GM23338 (cell line): ENCODE measurements at places on chromosomes 3 and 15. TPM values are rescaled to one million over a fixed set of nuclear protein-coding genes. Genes with fewer than 3 reads are reported as not detected.

DNA sequence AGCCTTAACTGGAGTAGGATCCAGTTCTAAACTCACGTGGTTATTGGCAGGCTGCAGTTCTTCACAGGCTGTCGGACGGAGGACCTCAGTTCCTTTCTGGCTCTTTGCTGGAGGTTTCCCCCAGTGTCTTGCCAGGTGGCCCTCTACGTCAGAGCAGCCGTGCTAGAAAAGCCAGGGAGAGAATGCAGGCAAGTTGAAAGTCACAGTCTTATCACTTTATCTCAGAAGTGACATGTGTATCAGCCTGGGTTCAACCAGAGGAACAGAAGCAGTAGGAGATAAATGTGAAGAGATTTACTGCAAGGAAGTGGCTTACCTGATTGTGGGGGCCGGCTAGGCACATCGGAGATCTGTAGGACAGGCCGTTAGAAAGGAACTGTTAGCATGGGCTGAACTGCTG is 125.3 kb upstream of the BNIP2 start:
- peaks cover 18% of the 10 kb centered on the region; the same call in 1 of the 2 replicates for H3K4me1 ChIP-seq
- H3K27me3 ChIP-seq: no peaks in the 10 kb centered on the region
- no peak for DNase-seq
- no peak overlapping the region for H3K4me3 ChIP-seq

DNA sequence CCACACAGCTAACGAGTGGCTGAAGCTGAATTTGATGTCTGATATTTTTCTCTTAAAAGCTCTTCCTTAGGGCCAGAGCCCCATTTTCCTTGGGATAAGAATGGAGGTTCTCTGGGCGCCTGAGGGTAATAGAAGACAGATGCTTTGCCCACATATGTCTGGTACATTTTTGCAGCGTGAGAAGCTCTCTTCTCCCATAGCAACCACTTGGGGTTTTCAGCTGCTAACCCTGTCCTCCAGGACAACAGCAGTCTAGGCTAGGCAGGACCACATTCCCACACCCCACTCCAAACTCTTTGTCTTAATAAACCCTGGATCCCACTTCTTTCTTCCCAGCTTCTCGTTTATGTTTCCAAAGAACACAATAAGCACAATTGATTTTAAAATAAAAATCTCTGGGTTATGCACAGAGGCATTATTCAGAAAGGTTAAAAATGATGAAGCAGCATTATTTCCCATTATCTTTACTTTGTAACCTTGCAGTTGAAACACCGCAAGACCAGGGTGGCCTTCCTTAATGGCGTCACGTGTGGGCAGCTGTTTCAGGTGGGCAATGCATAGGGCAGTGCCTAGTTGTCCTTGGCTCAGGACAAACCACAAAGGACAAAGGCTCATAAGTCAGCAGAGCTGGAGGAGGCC is 56.5 kb upstream of the NTRK3 start:
- no peak overlapping the region for H3K4me3 ChIP-seq
- no peaks in the 10 kb centered on the region for H3K27me3 ChIP-seq
- no peak overlapping the region for H3K27ac ChIP-seq
- no peaks in the 10 kb centered on the region for H3K4me1 ChIP-seq
- no peak for DNase-seq
- no peaks in the 10 kb centered on the region for H3K36me3 ChIP-seq

- no peak overlapping the region for H3K4me3 ChIP-seq
- no peaks in the 10 kb centered on the region; the same call in none of the 2 replicates for H3K36me3 ChIP-seq
Observed at GRCh38 chr3:6709178-6709577, 151.7 kb upstream of the GRM7 start.

- no peaks in the 10 kb centered on the region for H3K36me3 ChIP-seq
- peaks cover 33% of the 10 kb centered on the region for H3K27me3 ChIP-seq
- no peaks in the 10 kb centered on the region for H3K4me1 ChIP-seq
- H3K27ac ChIP-seq: no peak overlapping the region
- H3K4me3 ChIP-seq: peak overlapping the region; percentile 46; the same call in 1 of the 2 replicates
Observed at GRCh38 chr3:13655061-13655913, 106.4 kb downstream of the FBLN2 start.

DNA sequence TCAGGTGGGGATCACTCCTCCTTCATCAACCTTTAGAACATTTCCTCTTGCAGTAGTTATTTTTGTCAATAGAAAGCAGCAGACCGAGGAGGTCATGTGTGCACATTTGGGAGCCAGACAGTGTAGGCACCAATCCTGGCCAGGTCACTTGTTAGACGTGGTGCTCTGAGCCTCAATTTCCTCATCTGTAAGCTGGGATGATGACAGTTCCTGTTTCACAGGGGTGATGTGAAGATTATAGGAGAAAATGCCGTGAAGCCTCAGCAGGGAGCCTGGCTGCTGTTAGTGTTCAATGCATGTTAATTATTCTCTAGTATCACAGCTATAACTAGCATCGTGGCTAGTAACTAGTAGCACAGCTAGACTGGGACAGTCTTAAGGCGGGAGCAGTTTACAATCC is 64.7 kb downstream of the ATP2B2 start:
- no peak overlapping the region for H3K27ac ChIP-seq
- no peaks in the 10 kb centered on the region; the same call in 1 of the 2 replicates for H3K4me1 ChIP-seq
- no peak overlapping the region for H3K4me3 ChIP-seq
- H3K27me3 ChIP-seq: no peaks in the 10 kb centered on the region

DNA sequence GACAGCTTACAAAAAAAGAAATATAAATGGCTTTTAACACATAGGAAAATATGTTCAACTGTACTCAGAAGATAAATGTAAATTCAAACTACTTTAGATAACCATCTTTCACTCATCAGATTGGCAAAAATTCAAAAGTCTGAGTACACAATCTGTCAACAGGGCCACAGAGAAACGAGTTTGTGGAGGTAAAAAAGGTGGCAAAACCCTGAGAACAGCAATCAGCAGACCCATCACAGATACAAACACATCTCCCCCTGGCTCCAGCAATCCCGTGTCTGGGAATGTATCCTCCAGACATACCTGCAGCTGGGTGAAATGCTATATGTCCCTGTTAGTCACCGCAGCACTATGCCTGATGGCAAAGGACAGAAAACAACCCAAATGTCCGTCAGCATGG is 149.5 kb downstream of the OSBPL10 start:
- no peak overlapping the region for H3K4me3 ChIP-seq
- no peak overlapping the region for H3K27ac ChIP-seq
- H3K36me3 ChIP-seq: no peaks in the 10 kb centered on the region
- peaks cover 30% of the 10 kb centered on the region for H3K4me1 ChIP-seq

DNA sequence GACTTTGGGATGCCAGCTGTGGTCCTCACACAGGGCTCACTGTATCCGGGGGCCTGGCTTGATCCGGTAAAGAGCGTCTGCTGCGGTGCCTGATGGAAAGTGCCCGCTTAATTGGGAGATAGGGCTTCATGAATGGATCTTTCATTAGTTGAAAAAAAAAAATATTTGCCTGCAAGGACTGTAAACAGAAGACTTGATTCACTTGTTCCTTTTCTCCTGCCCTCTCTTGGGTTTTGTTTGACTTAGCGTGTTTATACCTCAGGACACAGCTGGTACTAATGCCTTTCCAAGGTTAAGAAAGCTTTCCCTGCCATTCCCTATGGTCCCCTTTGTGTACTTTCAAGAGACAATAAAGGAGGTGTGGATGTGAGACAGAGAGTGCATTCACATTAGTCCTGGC is 493.3 kb downstream of the LPP start:
- no peaks in the 10 kb centered on the region for H3K4me1 ChIP-seq
- no peak for DNase-seq
- H3K36me3 ChIP-seq: no peaks in the 10 kb centered on the region
- H3K4me3 ChIP-seq: no peak overlapping the region
- no peak overlapping the region for H3K27ac ChIP-seq

DNA sequence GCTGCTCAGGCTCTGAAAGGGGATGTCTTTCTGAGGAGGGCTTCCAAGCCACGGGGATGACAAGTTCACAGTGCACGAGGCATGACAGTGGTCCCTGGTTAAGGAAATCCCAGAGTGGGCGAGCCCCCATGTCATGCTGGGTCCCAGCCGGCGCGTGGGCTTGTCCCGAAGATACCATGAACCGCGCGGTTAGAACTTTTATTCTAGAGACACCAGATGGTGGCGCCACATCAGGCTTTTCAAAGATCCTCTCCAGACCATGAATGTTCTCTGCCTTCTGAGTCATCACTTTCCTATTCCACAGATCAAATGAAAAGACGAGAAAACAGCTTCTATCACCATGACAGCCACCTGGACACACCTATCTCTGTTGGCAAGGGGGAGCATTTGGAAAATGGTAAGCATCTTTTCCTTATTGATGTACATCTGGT is 227.8 kb upstream of the LYSMD4 start:
- no peaks in the 10 kb centered on the region for H3K4me1 ChIP-seq
- no peaks in the 10 kb centered on the region for H3K27me3 ChIP-seq
- H3K27ac ChIP-seq: no peak overlapping the region
- DNase-seq: peak; percentile 79

DNA sequence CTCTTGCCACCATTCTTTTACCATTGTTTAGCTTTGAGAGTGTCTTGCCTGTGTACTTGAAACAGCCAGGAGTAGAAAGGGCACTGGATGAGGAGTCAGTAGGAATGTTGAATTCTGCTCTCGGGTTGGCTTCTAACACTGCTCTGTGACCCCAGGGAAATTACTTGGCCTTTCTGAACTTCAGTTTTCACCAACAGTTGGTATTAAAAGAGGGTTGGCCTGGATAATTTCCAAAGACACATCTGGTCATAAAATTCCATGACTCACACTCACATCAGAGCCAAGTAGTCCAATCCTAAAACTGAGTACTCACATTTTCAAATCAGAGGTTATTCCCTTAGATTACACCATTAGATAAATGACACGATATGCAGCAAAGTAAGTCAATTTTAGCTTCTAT is 141.6 kb downstream of the ECT2 start:
- no peak for DNase-seq
- no peak overlapping the region for H3K4me3 ChIP-seq
- no peaks in the 10 kb centered on the region for H3K36me3 ChIP-seq
- H3K27me3 ChIP-seq: no peaks in the 10 kb centered on the region
- H3K27ac ChIP-seq: no peak overlapping the region

The GADL1 gene
- polyA plus RNA-seq: 0.31 and 0.50 TPM in 2 replicates

The AHSG gene
- 0.18 and 0.21 TPM in 2 replicates for polyA plus RNA-seq

The SCN5A gene
- 8.4 and 10.2 TPM in 2 replicates for polyA plus RNA-seq
